ENCODE measurements at places on chromosomes 1 and 21.
A peak's percentile ranks its signal among the peaks of the same experiment; 100 is the strongest.

GRCh38 chr1:47898133-47898845 is 98.9 kb downstream of the TRABD2B start:
- DNase-seq, result no peak

- peak; percentile 65 for DNase-seq
These were observed 298.6 kb downstream of the PTPRC start for GRCh38 chr1:198937231-198938031.

DNA sequence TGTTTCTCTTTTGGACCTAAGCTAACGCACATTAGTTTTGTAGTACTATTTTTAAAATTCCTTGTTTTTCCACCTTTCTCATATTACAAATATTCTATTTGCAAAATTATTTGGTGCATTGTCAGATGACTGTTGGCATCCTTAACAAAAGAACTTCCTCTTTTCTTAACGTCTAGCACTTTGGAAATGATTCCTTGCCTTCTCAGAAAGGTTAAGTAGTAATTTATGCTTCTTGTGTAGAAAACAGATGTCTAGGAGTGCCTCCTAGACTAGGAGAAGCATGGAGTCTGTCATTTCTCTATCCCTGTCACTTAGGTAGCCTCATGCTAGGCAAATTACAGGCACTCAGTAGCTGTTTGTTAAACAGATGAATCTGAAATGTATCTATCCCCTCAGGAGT is 64.4 kb downstream of the HSPA13 start:
- no peak for DNase-seq

DNA sequence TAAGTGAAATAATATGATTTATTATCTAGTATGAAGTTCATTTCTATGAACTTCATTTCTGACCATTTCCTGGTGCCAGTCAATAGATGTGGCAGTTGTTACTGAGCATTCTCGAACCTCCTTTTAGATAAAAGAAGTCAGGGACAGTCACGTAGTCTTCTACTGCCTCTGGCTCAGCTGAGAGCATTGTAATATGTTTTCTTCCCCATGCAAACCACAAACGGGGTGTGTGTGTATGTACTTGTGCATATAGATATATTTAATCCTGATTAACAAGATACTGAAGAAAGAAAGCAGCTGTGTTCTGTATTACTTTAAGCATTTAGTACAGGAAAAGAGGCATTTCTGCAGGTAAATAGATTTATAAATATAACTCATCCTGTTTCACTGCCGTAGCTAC is 21.6 kb downstream of the ZNF684 start:
- DNase-seq, result no peak

DNA sequence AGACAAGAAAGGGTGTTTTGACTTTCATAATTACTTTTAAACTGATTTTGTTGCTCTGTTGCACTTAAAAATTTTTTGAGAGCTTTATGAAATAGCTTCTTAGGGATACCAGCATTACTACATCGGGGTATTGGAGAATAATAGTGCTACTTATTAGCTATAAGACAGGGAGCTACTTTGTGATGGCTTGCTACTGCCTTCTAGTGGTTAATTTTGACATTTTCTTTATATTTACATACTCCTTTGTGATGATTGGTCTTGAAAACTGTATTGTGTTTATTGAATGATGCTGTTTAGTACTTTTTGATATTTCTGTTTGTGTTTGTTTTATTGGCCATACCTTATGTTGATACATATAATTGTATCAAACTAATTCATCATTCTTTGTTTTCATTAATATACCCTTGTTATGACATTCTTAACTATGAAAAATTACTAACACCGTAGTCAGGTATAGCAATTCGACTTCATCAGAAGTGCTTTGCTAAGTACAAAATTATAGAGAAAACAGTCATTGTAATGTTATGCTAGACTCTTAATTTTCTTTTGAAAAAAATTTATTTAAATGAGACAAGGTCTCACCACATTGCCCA is 85.5 kb downstream of the CLIC4 start:
- DNase-seq, result no peak

GRCh38 chr21:25568246-25568645 is 39.0 kb downstream of the MRPL39 start:
- peak; percentile 42 for DNase-seq

GRCh38 chr1:116226017-116226416 is 114.8 kb downstream of the MAB21L3 start:
- no peak for DNase-seq

DNA sequence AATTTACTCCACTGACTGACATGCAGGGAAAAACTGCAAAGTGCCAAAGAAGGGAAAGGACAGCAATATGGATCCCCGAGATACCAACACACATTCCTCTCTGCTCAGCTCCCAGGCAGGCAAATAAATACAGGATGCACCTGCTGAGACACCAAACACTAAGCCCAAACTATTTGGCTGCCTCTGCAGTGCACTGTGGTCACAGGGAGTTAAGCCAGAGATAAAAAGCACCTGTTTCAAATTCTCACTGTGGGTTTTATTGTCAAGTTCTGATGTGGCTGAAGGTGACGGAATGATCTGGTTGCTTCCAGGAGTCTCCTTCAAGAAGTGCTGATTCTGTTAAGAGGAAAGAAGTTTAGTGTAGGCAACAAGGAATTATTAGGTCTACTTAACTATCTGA is 17.7 kb downstream of the TEX38 start:
- no peak for DNase-seq

DNA sequence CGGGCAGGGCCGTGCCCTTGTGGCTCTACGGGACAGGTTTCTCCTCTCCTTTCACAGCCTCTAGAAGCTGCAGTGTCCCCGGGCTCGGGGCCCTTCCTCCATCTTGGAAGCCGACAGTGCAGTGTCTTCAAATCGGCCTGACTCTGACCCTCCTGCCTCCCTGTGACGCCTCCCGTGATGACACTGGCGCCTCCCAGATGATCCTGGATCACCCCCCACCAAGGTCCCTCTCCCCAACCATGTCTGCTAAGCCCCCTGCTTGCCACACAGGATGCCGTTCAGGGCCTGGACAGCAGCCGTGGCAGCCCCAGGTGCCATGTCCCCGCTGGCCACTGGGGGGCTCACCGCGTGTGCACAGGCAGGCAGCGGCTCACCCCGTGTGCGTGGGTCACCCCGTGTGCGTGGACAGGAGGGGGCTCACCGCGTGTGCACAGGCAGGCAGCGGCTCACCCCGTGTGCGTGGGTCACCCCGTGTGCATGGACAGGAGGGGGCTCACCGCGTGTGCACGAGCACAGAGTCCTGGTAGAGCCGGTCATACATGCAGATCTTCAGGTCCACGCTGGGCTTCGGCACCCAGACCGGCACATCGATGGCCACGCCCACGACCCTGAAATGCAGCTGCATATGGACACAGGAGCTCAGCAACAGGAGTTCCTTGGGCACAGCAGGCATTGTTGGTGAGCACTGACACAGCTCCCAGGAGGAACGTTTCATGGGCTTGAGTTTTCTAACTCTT is 24.9 kb upstream of the TMEM52 start:
- DNase-seq, result peak; percentile 75

DNA sequence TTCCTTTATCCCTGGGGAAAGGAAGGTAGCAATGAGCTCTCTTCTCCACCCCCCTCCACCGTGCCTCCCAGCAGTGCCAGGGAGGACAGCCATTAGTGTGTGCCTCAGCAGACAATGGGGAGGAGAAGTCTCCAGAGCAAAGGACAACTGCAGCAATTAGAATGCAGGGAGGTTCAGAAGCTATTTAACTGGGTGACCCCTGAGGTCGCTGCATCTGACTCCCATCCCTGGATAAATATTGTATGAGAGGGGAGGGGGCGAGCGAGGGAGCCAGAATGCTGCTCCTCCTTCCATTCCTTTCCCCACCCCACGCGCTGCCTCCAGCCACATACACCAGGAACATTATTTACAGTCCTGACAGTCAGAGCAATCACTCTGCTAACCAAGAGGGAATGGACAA is 59.0 kb downstream of the ERI3 start:
- no peak for DNase-seq

- no peak for DNase-seq
These were observed 3.3 kb downstream of the AMPD2 start for GRCh38 chr1:109622895-109623294.

DNA sequence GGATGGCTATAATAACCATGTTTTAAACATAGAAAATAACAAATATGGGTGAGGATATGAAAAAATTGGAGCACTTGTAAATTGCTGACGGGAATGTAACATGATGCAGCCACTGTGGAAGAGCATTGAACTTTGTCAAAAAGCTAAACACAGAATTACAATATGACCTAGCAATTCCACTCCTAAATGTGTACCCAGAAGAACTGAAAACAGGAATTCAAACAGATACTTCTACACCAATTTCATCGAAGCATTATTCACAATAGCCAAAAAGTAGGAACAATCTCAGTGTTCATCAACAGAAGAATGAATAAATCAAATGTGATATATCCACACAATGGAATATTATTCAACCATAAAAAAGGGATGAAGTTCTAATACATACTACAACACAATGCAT is 32.7 kb upstream of the COA6 start:
- DNase-seq, result no peak

Measured in activated CD8-positive, alpha-beta T cell treated with anti-CD3 and anti-CD28 coated beads for 36 hours (primary cell).